Stimulated activated CD4-positive, alpha-beta T cell treated with anti-CD3 and anti-CD28 coated beads, Interleukin-1b, Interleukin-23, amount 100 ng/mL, for 24 hours (primary cell): ENCODE measurements at places on chromosomes 6 and 20.

DNA sequence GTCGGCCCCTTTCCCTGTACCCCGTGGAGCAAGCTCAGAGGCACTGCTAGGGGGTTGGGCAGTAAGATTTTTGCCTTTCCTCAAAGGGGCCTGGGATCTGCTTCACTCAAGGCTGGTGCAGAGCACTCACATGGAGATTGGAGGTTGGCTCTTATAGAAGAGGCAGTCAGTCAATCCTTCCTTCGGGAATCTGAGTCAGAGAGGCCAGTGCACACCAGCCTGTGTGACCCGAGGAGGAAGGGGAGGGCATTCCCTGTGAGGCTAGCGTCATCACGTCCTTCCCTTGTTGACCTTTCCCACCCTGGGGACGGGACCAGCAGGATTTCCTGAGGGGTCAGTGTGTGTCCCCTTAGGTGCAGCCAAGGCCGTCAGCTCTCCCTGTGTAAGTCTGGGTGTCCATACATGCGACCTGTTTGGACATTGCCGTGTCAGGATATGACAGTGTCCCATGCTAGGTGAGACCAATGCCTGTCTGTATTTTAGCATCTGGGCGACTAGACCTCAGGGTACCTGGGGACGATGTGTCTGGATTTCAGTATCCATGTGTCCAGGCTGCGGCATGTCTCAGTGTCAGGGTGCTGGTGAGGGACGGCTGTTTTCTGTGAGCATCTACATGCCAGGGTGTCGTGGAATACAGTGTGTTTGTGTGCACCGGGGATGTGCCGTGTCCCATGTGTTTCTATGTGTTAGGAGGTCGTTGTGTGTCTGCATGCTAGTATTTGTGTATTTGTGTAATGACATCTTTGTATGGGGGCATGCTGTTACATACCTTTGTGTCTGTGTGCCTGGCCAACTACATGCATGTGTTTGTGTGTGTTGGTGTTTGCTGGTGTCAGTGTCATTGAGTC, 2.8 kb upstream of the ZNF512B start:
- no peak for DNase-seq

DNA sequence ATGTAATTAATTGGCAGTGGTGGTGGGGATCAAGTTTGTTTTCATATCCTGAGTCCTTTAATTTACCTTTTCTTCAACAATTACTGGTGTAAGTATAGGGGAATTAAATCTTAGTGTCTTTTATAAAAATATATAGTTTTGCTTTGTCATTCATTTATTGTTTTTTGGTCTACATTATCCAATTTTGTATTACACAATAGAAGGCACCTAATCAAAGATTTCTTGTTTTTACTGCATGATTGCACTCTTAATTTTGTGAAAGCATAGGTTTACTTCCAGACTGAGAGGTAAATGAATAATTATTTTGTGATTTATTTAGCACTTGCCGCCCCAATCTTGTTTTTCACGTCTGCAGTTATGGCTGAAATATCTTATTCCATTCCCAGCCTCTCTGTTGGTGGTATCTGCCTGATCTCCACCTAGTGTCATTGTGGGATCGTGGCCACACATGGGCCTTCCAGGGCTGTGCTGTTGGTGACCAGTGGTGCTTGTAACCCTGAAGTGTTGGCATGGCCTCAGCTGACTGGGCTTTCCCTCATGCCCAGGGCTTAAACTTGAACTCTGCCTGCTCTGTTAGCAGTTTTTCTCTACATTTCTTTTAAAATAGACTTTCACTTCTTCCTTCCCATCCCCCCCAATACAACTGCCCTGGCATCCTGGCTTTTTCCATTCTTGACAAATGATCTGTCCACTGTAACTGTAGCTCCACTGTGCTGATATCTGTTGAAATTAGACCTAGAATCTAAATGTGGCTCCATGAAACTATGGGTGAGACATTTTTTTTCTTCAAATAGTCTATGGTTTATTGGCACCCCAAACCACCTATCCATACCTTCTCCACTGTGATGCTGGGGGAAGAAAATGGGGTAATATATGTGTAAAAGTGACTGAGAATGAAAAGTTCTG, 24.8 kb downstream of the E2F3 start:
- no peak for DNase-seq

GRCh38 chr20:50015993-50016770, 33.4 kb downstream of the SNAI1 start:
- no peak for DNase-seq

DNA sequence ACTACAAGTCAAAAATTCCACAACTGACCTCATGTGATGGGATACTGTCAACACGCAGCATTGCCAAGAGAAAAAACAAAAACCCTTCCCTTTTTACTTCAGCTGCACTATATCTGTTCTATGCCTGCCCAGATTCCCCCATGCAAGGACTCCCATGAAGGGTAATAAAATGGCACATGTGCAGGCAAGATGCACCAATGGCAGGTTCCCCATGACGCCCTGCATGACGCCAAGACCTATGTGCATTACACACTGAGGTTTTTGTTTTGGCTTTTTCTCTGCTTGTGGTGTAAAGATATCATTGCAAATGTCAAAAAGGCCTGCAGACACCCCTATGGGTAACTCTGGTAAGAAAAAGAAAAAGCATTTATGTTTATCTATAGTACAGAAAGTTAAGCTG, 403.4 kb downstream of the HDGFL1 start:
- no peak for DNase-seq

GRCh38 chr6:3202999-3203696, 24.3 kb downstream of the TUBB2B start:
- no peak for DNase-seq

DNA sequence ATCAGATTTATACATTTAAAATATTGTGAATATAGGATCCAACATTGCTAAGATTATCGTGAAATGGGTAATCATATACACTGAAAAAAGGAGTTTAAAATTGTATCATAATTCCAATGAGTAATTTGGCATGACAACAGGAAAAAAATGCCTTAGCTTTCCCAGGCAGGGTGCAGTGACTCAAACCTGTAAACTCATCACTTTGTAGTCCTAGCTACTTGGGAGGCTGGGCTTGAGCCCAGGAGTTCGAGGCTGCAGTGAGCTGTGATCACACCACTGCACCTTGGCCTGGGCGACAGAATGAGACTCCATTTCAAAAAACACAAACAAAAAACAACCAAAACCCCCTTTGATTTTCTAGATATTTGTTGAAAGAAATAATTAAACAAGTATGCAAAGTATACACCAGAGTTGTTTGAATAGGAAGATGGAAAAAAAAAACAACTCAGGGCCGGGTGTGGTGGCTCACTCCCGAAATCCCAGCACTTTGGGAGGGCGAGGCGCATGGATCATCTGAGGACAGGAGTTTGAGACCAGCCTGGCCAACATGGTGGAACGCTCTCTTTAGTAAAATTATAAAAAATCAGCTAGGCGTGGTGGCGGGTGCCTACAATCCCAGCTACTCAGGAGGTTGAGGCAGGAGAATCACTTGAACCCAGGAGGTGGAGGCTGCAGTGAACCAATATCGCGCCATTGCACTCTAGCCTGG, 98.7 kb downstream of the TRERF1 start:
- DNase-seq: no peak

- no peak for DNase-seq
Measured at GRCh38 chr6:24387818-24388217, 14.9 kb upstream of the MRS2 start.

GRCh38 chr20:10504994-10505730, 70.1 kb downstream of the SLX4IP start:
- DNase-seq: no peak
